ENCODE measurements at places on chromosomes 5 and 9. TPM values are rescaled to one million over a fixed set of nuclear protein-coding genes. Genes with fewer than 3 reads are reported as not detected.

ADAMTS2 gene
- total RNA-seq: 5.9 TPM

TOR2A gene
- 4.4 TPM for total RNA-seq

ZFAND5 gene
- total RNA-seq: 188 TPM

SAXO1 gene
- 0.05 TPM for total RNA-seq

PRSS3 gene
- total RNA-seq: not detected

C5orf58 gene
- total RNA-seq: not detected
